ENCODE measurements at places on chromosomes 11 and 22. TPM values are rescaled to one million over a fixed set of nuclear protein-coding genes. Genes with fewer than 3 reads are reported as not detected.

DNA sequence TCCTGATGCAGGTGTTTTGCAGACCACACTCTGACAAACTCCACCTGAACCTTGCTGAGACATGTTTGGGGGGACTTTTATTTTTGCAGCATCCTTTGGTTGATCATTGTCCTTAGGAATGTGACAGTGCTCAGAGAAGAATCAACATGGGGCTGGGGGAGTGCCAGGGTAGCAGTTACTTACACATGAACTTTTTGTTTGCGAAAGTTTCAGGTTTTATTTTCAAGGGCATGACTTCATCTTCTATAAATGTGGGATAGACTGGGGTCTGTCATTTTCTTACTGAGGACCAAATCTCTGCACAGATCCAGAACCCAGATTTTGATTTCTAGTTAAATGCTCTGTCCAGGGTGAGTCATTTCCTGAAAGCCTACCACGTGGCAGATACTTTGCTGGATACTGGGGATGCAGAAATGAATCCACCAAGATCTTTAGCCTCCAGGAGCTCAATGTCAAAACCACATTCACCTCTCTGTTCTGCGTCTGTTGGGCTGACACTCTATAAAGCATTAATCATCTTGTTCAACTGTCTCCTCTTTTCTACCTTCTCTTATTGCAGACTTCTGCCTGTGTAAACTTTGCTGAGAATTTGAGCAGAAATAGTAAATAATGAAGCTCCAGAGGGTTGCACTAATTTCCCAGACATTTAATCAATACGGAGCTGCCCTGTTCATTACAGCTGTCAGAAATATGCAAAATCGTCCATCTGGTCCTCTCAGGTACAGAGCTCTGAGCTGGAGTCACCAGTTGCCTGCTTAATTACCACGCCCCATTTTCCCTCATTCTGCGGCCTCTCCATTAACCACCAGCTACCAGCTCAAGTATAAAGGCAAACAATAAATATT lies 387.9 kb downstream of the MIAT start:
- no peaks in the 10 kb centered on the region for H3K36me3 ChIP-seq
- H3K4me3 ChIP-seq = no peak overlapping the region
- H3K27ac ChIP-seq = no peak overlapping the region
- peaks cover 7% of the 10 kb centered on the region for H3K27me3 ChIP-seq
- H3K4me1 ChIP-seq = no peaks in the 10 kb centered on the region

- no peaks in the 10 kb centered on the region for H3K4me1 ChIP-seq
- H3K27ac ChIP-seq = no peak overlapping the region
- H3K27me3 ChIP-seq = peaks cover 24% of the 10 kb centered on the region
- peaks cover 7% of the 10 kb centered on the region for H3K36me3 ChIP-seq
Measured at GRCh38 chr11:130839981-130840666, 76.2 kb downstream of the SNX19 start.

The BCO2 gene
- total RNA-seq = 1.1 TPM

GRCh38 chr11:44309478-44310205 lies at the start of gene ALX4:
TSS of gene ALX4 (minus strand) at chr11:44310139. CDS start at chr11:44310062, 77 bp downstream.
- DNase-seq = peak; percentile 56
- no peaks in the 10 kb centered on the region for H3K36me3 ChIP-seq
- H3K4me1 ChIP-seq = peaks cover 23% of the 10 kb centered on the region
- peak within 1 kb of the TSS; percentile 71 for H3K4me3 ChIP-seq
- H3K27ac ChIP-seq = no peak within 1 kb of the TSS

DNA sequence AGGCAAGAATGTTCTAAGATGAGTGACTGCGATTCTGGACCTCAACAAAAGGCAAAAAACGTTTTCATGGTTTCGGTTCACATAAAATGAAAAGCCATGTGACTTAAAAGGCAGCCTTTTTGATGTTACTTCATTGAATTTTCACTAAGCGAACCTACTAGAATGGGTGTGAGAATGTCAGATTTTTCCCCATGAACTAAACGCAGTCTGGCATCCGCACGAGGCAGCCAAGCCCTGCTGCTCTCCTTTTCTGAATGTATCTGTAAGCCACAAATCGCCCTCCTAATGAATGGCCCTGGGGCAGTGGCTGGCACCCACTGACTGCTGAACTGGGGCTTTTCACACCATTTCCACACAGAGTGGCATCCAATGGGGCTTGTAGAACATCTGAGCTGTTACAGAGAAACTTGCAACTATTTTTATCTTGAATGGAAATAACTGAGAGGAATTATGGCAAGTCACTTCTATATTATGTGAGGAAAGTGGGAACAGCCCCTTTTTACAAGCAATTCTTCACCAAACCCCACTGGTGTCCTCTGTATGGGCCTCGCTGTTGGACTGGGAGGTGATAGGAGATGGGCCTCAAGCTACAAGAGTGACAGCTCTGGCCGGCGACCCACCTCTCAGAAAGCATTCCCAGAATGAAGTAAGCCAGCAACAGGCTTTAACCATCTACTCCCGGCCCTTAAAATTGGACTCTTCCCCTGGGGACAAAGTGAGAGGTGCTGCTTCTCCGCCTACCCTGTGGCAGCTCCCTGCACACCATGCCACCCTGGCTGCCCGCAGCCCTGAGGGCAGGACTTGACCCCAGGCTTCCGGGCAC lies 29.4 kb downstream of the PPP2R1B start:
- no peak for DNase-seq
- no peak overlapping the region for H3K4me3 ChIP-seq
- H3K4me1 ChIP-seq = no peaks in the 10 kb centered on the region
- no peak overlapping the region for H3K27ac ChIP-seq
- H3K27me3 ChIP-seq = no peaks in the 10 kb centered on the region

The SLC17A6 gene
- total RNA-seq = not detected

The POLD4 gene
- 68.5 TPM for total RNA-seq

DNA sequence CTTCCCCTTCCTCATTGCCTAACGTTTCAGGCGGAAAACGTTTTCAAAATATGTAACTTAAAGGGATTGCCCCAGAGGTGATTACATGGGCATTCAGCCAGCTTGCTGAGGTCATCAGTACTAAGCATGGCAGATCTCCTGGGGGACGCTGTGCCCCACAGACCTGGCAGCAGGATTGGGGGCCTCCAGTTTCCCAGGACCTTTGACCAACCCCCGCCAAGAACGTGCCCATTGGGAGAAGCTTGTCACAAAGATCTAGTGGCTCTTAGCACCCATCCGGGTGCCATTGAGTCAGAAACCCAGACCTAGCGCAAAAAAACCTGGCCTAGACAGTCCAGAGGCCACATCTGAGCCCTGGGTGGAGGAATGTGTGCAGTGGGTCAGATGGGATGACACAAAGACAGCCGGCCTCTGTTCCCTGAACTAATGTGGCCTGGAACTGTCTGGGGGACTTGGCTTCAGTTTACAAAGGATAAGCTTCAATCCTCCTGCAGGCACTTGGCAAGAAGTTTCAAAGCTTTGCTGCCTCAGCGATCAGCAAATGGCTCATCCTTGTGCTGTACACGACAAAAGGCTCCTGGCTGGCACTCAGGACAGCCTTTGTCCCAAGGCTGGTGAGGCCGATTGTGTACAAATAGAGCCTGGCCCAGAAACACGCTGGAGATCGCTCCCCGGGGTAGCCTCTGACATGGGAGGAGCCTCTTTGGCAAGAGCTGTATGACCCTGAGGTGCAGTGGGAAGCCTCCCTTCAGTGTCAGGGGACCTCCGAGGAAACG lies 9.5 kb downstream of the C1QTNF6 start:
- no peak for DNase-seq
- peaks cover 26% of the 10 kb centered on the region for H3K4me1 ChIP-seq
- no peak overlapping the region for H3K4me3 ChIP-seq

The PIH1D2 gene
- total RNA-seq = 0.36 TPM

The UCP3 gene
- total RNA-seq = 3.7 TPM

- no peak overlapping the region for H3K27ac ChIP-seq
- no peaks in the 10 kb centered on the region for H3K27me3 ChIP-seq
- no peak overlapping the region for H3K4me3 ChIP-seq
- DNase-seq = no peak
- no peaks in the 10 kb centered on the region for H3K4me1 ChIP-seq
Measured at GRCh38 chr11:80103142-80103859, 662.5 kb upstream of the TENM4 start.

The KRTAP5-10 gene
- total RNA-seq = not detected

The CBLIF gene
- total RNA-seq = not detected

The THY1 gene
- 1.3 TPM for total RNA-seq

DNA sequence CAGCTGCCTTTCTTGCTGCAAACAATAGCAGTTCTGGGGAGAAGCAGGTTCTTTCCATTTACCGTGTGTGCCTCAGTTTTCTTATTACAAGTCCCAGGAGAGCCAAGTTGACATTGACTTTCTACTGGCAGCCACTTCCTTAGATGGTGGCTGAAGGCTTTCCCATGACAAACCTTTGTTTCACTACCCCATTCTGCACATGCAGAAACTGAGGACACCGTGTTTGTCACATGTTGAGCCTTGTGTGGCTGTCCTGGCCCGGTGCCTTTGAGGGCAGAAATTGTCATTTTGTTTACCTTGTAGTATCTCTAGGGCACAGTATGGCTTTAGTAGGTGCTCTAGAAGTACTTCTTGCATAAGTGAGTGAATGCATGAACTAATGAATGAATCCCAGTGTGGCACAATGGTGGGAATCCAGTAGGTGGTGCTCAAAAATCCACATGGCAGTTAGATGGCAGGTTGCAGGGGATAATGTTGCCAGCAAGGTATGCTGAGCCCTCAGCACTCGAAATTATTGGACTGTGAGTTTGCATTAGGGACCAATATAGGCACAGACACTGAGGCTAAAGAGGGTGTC lies 101.6 kb downstream of the CSNK2A3 start:
- no peaks in the 10 kb centered on the region for H3K4me1 ChIP-seq
- H3K27me3 ChIP-seq = no peaks in the 10 kb centered on the region
- H3K27ac ChIP-seq = no peak overlapping the region
- DNase-seq = no peak
- H3K36me3 ChIP-seq = peaks cover 4% of the 10 kb centered on the region
- H3K4me3 ChIP-seq = no peak overlapping the region

The ROBO4 gene
- not detected for total RNA-seq

GRCh38 chr11:102396708-102397563 lies 49.9 kb downstream of the BIRC2 start:
- peak overlapping the region; percentile 92 for H3K27ac ChIP-seq
- DNase-seq = no peak
- no peaks in the 10 kb centered on the region for H3K27me3 ChIP-seq
- peak overlapping the region; percentile 36 for H3K4me3 ChIP-seq
- H3K4me1 ChIP-seq = peaks cover 52% of the 10 kb centered on the region

- H3K4me3 ChIP-seq = no peak overlapping the region
- peaks cover 9% of the 10 kb centered on the region for H3K27me3 ChIP-seq
- H3K4me1 ChIP-seq = peaks cover 23% of the 10 kb centered on the region
- no peak for DNase-seq
Measured at GRCh38 chr11:75147191-75147874, 3.6 kb upstream of the SLCO2B1 start.

The TRIM48 gene
- not detected for total RNA-seq

DNA sequence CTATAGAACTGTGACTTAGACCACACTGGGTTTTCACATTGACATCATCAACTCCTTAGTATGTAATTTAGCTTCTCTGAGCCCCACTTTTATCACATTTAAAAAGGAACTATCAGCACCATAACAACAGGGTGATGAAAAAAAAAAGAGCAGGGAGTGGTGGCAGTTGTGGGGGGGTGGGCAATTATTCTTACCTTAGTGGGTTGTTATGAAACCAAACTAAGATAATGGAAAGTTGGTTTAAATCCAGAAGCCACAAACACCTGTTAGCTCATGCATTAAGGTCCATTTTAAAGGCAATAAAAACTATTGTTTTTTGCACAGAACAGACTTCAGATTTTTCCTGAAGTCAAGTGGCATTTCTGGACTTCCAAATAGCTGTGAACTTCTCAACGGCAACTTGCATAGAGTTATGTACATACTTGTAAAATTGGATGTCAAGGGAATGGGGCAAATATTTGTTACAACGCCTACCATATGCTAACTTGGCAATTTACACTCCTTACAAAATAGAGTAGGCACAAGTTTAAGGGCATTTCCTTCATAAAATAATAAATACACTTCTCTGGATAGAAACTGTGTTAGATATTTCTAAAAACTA lies 793.6 kb downstream of the DLG2 start:
- no peaks in the 10 kb centered on the region for H3K27me3 ChIP-seq
- H3K27ac ChIP-seq = no peak overlapping the region
- H3K4me3 ChIP-seq = no peak overlapping the region
- H3K4me1 ChIP-seq = no peaks in the 10 kb centered on the region

The BRSK2 gene
- total RNA-seq = 0.51 TPM

- H3K4me3 ChIP-seq = no peak overlapping the region
- no peak for DNase-seq
- no peaks in the 10 kb centered on the region for H3K36me3 ChIP-seq
Measured at GRCh38 chr22:19902245-19902715, 39.3 kb upstream of the COMT start.

The PTPN5 gene
- not detected for total RNA-seq

DNA sequence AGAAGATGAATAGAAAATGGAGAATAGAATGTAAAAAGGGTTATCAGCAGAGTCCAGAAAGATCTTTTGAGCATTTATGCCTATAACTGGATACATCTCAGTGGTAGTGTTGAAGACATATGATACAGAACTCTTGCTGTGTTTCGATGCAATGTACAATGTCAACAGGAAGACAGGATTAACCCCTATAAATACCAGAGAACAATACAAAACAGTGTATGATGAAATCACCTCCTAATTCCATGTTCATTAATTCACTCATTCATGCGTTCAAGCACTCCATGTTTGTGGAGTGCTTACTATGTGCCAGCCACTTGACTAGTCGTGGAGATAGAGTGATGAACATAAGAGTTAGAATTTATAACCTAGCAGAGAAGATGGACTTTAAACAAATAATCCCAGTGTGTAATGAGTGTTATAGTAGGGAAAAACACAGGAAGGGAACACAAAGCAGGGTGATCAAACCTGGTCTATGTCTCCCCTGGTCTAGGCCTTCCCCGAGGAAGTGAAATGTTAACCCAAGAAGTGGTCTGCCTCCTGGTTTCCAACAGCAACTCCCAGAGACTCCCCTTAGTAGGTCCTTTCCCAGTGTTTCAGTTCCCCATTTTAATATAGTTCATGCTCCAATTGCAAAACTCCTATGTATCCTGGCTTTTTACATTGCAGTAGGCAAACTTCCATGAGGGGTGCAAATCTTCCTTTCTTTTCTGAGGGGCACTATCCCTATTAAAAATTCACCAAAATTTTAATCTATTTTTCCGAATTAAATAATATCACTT lies 9.1 kb upstream of the SESN3 start:
- DNase-seq = no peak
- no peaks in the 10 kb centered on the region for H3K36me3 ChIP-seq
- peaks cover 7% of the 10 kb centered on the region for H3K4me1 ChIP-seq
- no peak overlapping the region for H3K4me3 ChIP-seq
- H3K27ac ChIP-seq = no peak overlapping the region

The OR4A16 gene
- not detected for total RNA-seq
